HS-5 (cell line): ENCODE measurements at places on chromosomes 5 and 9.

DNA sequence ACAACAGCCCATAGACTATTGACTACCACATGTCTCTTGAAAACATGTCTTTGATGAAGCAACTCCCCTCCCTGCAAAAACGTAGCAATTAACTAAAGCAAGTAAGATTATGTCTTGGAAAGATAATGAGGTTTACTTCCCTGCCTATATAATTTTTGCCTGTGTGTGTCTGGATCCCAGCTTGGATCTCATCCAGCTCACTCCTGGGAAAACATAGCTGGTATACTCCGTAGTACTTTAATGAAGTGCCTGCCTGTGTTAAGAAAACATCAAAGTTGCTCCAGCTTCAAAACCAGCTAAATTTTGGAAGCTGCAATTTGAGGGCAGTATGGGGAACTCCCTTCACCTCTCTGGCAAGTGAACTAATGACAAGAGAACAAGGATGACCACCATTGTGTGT is 182.6 kb upstream of the C9orf72 start:
- no peak for DNase-seq

DNA sequence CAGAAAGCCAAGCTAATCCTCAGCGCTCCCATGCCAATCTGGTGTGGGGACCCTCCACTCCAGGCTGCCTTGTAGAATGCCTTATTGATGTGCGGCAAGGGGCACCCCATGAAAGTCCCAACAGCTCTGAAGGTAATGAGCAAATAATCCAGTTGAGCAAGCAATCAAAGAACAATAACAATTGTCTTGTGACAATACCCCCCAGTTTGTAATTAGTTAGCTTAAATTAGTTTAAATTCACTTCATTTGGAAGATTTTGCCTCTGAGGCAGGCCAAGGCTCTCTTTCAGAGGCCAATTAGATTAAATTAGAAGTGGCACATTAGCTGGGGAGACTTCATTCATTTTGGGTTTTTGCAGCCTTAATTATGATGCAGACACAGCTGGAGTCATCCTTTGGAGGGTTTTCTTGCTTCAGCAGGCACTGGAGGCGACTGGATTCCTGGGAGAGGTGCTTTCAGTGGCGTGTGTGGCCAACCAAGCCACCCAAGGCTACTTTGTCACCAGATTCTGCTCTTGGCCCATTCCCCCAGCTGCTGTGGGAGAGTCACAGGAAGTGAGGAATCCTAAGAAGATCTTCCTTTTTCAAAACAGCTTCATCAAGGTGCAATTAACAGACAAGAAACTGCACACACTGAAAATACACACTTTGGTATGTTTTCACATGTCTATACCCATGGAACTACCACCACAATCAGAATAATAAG is 17.9 kb upstream of the FBP1 start:
- no peak for DNase-seq

- no peak for DNase-seq
Observed at GRCh38 chr9:4569101-4569500, 78.8 kb downstream of the SLC1A1 start.

GRCh38 chr9:34382054-34382453 is 5.4 kb upstream of the MYORG start:
- DNase-seq, result no peak

GRCh38 chr5:128826275-128826674 is 139.0 kb upstream of the SLC27A6 start:
- peak; percentile 5 for DNase-seq

DNA sequence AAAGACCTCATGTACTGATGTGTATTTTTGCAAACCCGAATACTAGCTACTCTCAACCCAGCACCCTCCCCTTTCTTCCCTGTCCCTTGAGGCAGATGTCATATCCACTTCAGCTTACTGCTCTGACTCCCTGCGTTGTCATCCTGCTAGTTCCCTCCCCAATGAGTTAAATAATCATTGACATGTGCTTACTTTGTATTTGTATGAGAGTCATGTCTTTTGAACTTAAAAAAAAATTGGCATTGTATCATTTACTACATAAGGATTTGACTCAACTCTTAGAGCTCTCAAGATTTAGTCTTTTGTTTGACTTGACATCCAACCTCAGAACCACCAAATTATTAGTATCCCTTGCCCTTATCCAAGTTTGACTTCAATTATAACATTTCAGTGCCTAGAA is 219.7 kb upstream of the TUT7 start:
- DNase-seq, result peak; percentile 56

- DNase-seq, result peak; percentile 82
Observed at GRCh38 chr9:17613758-17614157, 34.9 kb downstream of the SH3GL2 start.

- DNase-seq, result no peak
Observed at GRCh38 chr5:90338712-90339372, 70.7 kb downstream of the CETN3 start.

DNA sequence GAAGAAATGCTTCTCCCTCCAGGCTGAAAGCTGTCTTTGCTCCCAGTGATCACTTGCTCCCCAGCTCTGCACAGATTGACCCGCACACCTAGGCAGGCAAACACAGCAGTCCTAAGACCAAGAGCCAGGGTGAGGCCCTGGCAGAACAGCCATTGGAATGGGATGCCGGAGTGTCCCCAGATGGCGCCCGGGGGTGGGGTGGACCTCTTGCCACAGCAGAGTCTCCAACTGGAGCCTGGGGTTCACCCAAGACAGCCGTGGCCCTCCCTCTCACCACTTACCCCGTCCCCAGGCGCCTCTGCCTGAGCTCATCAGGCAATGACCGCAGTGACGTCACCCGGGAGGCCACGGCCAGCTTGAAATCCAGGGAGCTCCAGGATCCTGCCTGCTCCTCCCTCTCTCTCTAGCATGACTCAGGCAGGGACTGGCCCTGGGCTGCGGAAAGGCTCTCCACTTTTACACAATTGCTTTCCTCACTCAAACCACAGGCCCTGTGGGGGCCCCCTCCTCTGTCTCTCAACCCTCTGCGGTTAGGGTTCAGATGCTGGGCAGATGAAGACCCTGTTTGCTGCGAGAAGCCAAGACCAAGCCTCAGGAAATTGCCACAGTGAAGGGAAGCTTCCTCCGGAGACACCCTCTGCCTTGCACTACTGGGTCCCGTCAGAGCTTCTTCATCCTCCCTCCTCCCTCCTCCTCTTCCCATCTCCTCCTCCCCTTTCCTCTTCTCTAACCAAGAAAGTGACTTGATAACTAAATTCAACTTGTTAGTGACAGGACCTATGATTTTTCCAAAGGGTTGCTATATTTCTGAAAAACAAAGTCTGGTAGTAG is 24.3 kb upstream of the PTGES start:
- DNase-seq, result peak; percentile 95

- DNase-seq, result no peak
Observed at GRCh38 chr9:7490317-7491108, 309.1 kb downstream of the DMAC1 start.

- DNase-seq, result no peak
Observed at GRCh38 chr9:93117924-93118862, 15.9 kb downstream of the NINJ1 start.

DNA sequence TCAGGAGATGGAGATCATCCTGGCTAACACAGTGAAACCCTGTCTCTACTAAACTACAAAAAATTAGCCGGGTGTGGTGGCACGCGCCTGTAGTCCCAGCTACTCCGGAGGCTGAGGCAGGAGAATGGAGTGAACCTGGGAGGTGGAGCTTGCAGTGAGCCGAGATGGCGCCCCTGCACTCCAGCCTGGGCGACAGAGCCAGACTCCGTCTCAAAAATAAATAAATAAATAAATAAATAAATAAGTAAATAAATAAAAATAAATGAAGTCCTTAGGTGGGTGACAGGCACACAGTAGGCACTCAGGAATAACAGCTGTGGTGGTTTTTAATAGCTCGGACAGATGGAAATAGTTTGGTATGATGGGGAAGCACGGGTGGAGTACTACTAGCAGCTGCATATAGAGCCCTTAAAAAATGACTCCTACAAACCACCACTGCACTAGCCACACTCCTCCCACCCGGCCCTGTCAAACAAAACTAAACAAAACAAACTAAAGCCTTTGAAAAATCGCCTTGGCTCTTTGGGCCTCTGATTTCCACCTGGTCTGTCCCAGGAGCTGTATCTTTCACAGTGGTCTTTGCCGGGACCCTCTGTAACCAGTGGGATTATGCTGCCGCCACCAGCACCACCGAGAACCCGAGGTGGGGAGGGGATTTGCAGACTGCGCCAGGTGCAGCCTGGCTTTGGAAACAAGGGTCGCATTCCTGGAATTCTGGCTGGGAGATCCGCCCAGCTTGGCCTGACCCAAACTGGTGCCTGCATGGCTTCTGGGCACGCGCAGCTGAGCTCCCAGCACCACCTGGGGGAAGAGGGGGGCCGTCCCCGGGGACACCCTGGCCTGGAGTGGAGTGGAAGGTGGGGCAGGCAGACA is 5.1 kb upstream of the WDR5 start:
- DNase-seq, result no peak

DNA sequence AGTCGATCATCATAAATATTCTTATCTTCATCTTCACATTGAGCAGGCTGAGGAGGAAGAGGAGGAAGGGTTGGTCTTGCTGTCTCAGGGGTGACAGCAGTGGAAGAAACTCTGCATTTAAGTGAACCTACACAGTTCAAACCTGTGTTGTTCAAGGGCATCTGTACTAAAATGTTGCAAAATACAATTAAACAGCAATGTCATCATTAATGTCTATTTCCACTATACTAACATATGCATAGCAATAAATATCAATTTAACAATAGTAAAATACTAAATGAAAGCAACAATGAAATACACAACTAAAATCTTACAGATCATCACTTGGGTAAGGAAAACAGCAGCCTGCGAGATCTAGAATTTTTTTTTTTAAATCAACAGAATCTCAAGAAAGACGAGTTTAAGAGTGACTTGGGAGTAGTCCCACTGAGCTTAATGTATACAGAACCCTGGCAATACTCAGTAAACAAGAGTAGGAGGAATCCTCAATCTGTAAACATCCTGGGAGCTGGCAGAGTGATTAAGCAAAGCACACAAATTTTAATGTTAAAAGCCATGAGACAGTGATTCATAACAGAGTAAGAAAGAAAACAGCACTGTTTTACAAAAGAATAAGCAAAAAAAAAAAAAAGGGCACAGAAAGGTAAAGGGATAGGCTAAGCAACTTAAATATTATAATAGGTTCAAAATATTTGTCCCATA is 10.0 kb downstream of the HOMER1 start:
- DNase-seq, result no peak

DNA sequence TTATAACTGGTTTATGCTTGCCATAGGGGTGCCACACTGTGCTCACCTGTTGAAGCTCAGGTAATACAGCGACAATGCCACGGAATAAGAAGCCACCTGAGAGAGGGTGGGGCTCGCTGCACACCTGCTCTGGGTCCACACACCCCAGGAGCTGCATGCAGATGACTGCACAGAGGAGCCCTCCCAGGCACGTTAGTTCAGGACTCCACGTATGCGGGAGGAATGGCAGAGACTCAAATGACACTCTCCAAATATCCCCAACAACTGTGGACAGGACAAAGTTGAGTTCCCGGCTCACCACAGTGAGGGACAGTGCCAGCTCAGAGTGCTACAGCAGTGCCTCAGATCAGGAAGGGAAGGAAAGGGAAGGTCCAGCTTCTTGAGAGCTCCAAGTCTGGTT is 5.8 kb upstream of the FCN1 start:
- no peak for DNase-seq

GRCh38 chr5:168749391-168750100 is 170.4 kb upstream of the PANK3 start:
- no peak for DNase-seq

DNA sequence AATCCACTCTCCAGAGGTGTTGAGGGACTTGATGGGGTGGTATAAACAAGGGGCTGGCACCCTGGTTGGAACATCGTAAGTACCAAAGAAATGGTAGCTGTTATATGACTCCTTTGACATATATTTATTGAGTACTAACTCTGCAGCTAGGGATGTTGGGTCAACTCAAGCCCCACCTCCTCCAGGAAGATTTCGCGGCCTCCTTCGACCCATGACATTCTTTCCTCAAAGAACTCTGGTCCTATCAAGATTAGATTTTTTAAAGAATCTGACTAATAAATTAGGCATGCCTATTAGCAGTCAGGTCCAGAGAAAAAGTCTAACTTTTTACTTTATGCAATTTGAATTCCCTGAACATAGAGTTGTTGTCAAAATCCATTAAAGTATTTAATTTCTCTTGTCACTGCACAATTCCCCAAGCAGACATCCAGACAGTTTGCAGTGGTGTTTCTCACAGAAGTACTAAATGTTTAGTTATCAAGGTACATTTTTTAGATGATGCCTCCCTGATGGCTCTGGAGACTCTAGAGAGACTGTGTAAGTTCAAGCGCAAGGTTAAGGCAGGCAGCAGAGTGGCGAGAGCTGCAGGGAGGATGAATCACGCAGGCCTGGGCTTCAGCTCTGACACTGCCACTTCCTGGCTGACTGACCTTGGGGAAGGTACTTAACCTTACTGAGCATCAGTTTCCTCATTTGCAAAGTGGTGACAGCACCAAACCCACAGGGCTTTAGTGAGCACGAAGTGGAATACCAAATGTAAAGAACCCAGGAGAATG is 209.6 kb downstream of the TTLL11 start:
- DNase-seq, result no peak

GRCh38 chr9:129561594-129562281 is 59.2 kb downstream of the C9orf50 start:
- DNase-seq, result no peak

DNA sequence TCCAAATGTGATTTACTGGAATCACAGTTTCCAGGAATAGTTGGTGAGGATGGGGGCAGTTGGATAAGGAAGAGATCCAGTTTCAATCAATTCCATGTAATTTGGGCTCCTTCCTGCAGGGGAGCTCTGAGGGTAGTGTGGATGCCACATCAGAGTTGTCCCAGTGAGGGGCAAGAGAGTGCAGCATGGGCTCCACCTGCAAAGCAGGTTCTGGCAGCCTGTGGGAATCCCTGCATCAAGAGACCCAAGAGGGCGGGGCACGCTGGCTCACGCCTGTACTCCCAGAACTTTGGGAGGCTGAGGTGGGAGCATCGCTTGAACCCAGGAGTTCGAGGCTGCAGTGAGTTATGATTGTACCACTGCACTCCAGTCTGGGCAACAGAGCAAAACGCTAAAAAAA is 188.5 kb downstream of the CACNA1B start:
- DNase-seq, result no peak

DNA sequence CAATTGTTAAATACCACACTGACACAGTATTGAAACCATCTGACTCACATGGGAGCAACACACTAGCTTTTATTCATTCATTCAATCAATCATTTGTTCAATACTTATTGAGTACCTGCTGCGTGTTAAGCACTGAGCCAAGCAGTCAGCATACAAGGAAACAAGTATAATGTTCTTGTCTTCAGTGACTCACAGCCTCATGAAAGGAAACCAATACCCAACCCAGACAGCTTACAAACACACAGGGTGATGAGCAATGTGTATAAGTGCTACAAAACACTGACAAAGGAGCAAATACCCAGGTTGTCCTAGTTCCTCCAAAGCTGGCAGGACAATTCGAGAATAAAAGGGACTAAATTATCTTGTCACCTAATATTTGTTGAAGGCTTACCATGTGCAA is 67.6 kb upstream of the RASEF start:
- DNase-seq, result no peak

DNA sequence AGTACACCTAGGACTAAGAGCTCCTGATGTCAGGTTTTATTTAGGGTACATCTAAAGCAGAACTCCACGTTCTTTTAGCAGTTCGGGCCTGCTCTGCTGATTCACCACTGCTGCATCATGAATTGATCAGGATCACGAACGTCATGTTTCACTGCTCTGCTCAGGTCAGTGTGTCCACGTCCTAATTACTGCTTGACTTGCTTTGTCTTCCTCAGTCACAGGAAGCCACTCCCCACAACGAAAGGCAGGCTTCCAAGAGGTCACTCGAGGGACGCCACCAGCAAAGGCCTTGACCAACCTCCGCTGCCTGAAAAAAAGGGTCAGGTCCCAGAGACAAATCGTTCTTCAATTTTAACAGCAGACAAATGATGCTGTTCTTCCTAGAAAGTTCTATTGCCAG is 40.3 kb downstream of the CTNND2 start:
- no peak for DNase-seq

- DNase-seq, result no peak
Observed at GRCh38 chr5:179955630-179956029, 47.9 kb upstream of the TBC1D9B start.
